ENCODE measurements at places on chromosomes 7 and 10.

DNA sequence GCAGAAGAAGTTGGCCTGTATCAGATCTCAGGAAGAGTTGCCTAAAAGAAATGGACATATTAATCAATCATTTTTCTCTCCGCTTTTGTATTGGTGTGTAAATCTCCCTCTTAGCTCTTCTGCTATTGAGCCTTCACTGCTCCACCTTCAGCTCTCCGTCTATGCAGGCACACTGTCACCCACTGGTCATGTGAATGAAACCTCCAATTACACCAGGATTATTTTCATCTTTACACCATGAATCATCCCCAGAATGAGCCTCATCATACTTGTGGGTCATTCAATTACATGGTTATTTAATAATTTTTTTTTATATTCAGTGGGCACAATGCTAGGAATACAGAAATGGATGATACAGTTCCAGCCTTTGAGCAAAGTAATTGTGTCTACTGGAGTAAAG, 92.6 kb downstream of the LRRC4 start:
- DNase-seq = no peak

DNA sequence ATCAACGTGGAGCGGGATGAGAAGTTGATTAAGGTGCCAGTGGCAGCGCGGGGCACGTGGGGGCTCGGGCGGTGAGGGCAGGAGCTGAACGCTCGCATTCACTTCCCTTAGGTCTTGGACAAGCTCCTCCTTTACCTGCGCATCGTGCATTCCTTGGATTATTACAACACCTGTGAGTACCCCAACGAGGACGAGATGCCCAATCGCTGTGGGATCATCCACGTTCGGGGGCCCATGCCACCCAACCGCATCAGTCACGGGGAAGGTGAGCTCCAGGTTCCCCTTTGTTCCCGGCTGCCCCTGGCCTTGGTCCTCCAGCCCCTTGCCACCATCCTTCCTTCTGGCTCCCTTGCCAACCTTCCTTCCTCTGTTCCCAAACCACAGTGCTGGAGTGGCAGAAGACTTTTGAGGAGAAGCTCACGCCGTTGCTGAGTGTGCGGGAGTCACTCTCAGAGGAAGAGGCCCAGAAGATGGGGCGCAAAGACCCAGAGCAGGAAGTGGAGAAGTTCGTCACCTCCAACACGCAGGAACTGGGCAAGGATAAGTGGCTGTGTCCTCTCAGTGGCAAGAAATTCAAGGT, 2.5 kb downstream of the UFSP1 start:
- DNase-seq = no peak

- DNase-seq = no peak
These were observed 92.6 kb downstream of the MAPK8 start for GRCh38 chr10:48399056-48399541.

- no peak for DNase-seq
These were observed 59.2 kb downstream of the LHPP start for GRCh38 chr10:124520558-124521428.

GRCh38 chr10:62761115-62761514, 43.4 kb upstream of the ADO start:
- no peak for DNase-seq

DNA sequence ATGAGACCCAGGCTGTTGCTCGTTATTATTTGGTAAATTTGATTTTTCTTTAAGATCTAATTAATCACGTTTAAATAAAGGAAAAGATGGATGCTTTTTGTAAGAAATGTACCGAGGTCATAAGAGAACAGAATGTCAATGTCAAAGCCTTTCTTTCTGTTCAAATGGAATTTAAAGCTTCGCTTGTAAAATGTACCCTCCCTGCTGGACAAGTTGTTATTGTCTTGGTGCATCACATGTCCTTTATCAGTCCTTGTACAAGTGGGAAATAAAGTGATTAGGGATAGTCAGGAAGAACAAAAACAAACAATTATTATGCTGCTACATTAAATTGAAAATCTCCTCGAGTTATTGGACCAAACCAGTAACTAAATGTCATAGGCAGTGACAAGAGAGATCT, 363.2 kb downstream of the PHTF2 start:
- no peak for DNase-seq

- DNase-seq = no peak
These were observed 53.4 kb upstream of the GDF10 start for GRCh38 chr10:47246406-47247147.

DNA sequence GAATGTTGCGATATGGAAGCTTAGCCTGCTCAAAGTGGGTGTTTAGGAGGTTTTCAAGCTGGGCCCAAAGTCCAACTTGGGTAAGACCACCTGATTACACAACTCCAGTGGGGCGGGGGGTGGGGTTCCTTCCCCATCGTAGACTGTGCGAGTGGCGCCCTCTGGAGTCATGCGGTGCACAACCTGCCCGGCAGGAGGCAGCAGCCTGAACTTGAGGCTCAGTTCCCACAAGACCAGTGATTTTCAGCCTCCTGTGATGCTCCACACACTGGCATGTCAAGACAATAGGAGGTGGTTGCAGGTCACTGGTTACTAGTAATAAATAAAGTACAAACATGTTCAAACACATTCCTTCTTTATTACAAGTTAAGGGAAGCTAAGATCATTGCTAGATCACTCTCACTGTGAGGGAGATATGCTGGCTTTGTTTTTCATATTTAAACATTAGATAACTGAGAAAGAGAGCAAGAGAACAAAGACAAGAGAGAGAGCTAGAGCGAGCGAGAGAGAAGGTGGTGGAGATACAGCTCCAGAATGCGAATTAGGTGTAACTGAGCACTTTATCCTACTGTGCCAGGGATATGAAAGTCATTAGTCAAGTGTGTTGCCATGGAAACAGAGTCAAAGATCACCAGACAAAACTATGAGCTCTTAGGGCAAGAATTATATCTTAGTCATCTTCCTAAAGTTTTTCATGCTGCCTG, 97.4 kb upstream of the BMPER start:
- DNase-seq = no peak

DNA sequence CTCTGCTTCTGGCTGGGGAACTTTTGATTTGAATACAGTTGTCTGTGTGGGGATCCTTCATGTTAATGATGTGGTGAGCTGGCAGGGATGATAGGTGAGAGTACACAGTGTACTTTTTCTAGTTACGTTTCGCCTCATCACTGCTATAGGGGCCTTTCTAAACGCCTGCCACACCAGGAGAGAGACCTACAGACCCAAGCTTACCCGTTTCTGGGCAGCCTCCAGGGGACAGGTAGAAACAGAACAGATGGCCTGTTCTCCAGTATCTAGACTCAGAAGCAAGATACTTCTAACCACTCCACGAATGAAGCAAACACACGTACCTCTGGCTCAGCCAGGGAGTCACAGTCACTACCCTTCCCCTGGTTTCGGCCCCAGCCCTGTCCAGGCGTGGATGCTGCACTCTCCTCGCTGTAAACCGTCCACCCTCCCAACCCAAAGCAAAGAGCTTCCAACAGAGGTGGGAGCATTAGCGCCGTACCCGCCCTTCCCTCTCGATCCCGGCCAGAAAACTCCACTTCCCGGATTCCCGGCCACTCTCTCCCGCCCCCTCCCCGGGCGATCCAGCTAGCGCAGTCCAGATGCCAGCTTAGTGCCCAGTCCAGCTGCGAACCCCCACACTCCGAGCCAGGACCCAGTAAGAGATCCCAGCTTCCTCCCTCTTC, 1.2 kb downstream of the CCDC6 start:
- DNase-seq = no peak

Data from activated gamma-delta T cell treated with Interleukin-2 at 50 U/mL for 16 hours (primary cell).